ENCODE measurements at places on chromosomes 16 and 17.

- no peak for DNase-seq
These were observed 65.7 kb upstream of the ZNF469 start for GRCh38 chr16:88316941-88317612.

DNA sequence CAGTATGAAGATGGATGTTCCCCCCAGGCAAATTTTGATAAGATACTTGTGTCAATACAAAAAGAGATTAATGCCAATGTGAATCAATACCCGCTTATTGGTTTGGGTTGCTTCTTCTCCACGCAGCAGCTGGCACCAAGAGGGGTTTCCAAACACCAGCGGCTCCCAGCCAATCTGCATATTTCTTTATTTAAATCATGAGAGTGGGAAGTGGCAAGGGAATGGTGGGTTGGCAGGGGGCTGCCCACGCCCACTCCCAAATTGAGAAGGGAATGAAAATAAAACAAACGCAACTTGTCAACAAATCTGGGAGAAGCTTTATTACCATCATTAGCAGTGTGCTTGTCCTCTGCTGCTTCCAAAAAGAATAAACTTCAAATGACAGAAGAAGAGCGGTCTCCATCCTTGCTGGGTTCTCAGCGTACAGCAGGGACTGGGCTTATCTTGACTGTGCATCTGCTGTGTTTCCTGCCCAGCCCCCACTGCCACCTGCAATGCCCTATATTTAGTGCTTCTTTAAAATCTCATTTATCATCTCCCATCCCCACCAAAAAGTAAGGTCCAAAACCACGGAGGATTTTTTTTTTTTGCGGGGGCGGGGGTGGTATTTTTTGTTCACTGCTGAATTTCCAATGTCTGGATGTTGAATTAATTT lies 34.9 kb upstream of the C16orf78 start:
- DNase-seq: no peak

- peak; percentile 32 for DNase-seq
These were observed 7.6 kb downstream of the MRM1 start for GRCh38 chr17:36608794-36609497.

GRCh38 chr17:29569245-29569950 lies 897 bp downstream of the TP53I13 start:
- DNase-seq: no peak

GRCh38 chr17:75482098-75482942 lies 25.9 kb downstream of the TMEM94 start:
- DNase-seq: no peak

- no peak for DNase-seq
These were observed 8.3 kb upstream of the TBX21 start for GRCh38 chr17:47724705-47725104.

GRCh38 chr16:52549011-52549692 lies 2.2 kb upstream of the TOX3 start:
- no peak for DNase-seq

DNA sequence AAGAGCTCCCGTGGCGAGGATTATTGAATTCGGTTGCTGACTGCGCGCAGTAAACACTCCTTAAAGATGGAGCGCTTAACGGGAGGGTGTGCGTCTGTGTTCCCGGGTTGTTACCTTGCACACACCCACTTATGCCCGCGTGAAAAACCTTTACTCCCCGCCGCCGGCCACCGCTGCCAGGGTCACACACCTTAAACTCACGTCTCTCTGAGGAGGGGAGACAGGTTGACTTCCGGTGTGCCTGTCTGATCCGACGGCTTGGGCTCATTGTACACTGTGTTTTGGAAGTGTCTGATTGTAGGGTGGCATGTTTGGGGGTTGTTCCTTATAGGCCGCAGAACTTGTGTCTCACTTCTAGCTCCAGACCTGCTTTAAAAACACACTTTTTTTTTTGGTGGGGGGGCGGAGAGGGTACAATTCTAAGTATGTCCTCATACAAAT lies 66.8 kb downstream of the KPNA2 start:
- DNase-seq: no peak
